ENCODE measurements at places on chromosomes 11 and 22.

- DNase-seq, result no peak
Observed at GRCh38 chr11:128630367-128631230, 43.2 kb upstream of the ETS1 start.

DNA sequence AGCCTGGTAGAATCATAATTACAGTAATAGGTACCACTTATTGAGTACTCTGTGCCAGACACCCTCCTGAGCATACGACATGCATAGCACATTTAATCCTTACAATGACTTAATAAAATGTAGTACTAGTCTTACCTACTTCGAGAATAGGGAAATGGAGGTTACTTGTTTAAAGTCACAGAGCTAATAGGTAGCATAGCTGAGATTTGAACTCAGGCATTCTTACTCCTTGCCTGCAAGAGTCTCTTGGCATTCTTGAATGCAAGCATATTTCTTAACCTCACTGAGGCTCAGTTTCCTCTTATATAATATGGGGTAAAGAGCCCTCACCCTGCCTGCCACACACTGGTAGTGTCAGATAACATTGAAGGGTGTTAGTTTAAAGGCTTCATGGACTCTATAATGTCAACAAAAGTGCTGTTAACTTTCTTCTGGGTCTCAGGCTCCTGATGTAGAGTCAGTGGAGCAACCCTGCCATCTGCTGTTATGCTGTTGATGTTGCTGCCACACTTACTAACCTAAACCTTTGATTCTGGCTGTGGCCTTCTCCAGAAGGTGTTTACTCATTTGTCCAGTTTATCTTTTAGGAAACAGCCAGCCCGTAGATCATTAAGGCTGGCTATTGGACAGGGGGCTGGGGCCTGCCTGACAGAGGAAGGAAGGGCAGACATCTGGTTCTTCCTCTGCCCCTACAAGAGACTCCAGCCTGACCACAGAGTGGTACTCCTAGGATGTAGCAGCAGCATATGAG, 18.9 kb downstream of the LIMK2 start:
- no peak for DNase-seq

DNA sequence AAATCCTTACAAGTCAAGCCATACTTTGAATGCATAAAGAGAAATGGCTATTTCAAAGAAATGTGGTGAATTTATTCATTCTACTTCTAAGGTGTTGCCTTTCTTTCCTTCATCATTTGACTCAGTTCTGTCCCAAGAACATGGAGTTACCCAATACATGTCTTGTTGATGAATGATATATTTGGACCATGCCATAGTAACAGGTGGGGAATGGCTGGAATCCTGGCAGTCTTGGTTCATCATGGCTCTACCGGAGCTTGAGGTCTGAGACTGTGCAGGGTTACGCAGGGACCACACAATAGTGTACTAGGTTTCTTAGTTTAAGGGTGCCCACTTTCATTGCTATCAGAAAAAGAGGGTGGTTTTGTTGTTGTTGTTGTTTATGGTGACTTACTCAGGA, 40.3 kb upstream of the MPEG1 start:
- no peak for DNase-seq

- DNase-seq, result no peak
Observed at GRCh38 chr11:45209891-45210699, 63.7 kb downstream of the PRDM11 start.

- no peak for DNase-seq
Observed at GRCh38 chr11:63635762-63636465, 21.7 kb upstream of the PLAAT3 start.

All from NCI-H187 treated with DMSO at 0.1 percent for 48 hours (cell line).